ENCODE measurements at places on chromosomes 3 and 15. TPM values are rescaled to one million over a fixed set of nuclear protein-coding genes. Genes with fewer than 3 reads are reported as not detected.

Gene CLRN1
- polyA plus RNA-seq: not detected

Gene SNRPN
- 218 TPM for polyA plus RNA-seq

Gene EDEM1
- 18.6 TPM for polyA plus RNA-seq

Gene GOLGA8S
- polyA plus RNA-seq: 0.79 TPM

DNA sequence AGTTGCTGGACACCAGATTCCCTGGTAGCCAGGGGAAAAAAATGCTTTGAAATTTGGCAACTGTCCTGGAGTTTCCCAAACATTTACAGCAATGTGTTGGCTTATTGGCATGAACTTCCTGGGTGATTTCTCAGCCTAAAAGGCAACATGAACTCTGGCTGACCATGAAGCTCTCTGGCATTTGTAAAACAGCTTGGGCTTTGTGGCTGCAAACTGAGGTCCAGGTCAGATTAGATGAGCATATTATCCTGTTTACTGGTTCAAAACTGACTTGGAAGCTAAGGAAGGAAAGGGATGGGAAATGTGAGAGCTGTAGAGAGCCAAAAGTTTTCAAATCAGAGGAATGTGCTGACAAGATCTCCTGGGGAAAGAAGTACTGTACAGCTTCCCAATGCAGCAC is 139.0 kb downstream of the P3H2 start:
- no peak for DNase-seq

DNA sequence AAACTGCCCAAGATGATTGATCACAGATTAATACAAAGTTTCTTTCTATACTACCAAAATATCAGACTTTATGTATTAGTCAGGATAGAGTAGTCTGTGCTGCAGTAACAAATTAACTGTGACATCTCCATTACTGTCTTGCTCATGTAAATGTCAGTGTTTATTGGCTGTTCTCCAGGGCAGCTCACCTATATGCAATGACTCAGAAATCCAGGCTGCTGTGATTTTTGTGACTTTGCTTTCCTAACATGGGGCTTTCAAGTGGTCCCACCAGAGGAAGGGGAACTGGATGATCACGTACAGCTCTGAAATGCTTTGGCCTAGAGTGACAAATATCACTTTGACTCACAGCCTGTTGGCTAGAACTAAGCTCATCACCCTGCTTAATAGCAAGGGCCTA is 12.9 kb downstream of the PLS1 start:
- no peak for DNase-seq

DNA sequence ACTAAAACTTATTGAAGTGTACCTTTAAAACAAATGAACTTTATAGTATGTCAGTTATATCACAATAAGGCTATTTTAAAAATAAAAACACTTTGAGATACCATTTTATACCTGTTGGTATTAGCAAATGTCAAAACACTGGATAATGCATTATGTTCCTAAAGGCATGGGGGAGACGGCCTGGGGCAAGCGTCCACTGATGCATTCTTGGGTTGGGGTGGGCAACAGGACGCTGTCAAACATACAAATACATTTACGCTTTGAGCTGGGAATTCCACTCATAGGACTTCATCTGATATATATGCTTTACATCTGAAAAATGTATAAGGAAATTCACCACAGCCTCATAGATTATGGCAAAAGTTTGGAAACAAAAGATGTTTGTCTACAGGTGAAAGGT is 7.6 kb upstream of the GATA2 start:
- DNase-seq: no peak

- DNase-seq: no peak
Measured at GRCh38 chr3:52771702-52772101, 962 bp upstream of the NEK4 start.

GRCh38 chr3:184559336-184559735 is 2.2 kb upstream of the EPHB3 start:
- no peak for DNase-seq

DNA sequence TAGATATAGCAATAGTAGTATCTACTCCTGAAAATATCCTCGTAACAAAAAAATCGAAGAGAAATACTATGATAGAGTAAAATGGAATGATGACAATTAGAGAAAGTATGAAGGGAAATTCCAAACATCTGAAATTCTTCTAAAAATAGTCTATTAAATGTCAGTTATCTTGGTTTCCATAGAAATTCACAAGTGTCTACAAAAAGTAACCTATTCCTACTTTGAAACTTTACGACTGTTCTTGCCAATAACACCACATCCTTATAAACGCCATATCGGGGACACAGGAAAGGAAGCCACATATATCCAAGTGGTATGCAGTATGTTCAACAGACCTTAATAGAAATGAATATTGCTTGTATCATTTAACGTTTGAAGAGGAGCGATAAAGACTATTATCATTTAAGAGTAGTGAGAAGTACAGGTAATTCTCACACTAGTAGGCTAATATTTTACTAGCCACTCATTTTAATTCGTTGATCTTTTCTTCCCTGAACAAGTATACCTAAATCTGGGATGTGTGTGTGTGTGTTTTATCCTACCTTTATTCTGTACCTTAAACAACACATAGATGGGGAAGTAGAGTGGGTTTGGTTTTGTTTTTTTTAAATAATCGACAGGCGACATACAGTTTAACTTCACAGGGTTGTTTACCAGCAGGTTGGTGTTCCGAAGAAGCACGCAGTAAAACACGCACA is 1.2 kb downstream of the GPR176 start:
- DNase-seq: no peak

DNA sequence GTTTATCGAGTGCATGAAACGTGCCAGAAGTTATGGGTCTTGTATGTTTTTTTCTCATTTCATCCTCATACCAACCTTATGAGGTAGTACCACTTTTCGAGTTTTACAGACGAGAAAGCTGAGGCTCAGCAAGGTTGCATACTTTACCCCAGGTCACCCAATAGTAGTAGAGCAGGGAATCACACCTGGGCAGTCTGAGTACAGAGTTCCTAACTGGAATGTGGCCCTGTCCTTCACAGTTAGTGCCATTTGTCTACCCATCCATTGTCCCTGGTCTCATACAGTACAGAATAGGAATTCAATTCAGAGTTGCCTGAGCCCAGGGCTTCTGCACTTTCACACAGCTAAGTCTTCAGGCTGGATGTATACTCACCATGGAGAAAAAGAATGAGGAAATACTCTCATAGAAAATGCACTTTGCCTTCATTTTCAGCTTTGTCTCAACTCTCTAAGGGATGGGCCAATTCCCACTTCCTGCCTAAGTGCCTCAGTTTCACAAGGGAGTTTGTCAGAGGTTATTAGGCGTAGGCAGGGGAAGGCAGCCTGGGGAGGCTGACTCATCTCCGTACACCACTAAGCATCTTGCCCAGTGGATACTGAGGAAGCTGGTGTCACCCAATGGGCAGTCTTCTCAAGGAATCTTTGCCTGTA is 93.2 kb downstream of the TMEM212 start:
- DNase-seq: no peak

- DNase-seq: peak; percentile 41
Measured at GRCh38 chr3:62665627-62666437, 209.4 kb downstream of the CADPS start.

DNA sequence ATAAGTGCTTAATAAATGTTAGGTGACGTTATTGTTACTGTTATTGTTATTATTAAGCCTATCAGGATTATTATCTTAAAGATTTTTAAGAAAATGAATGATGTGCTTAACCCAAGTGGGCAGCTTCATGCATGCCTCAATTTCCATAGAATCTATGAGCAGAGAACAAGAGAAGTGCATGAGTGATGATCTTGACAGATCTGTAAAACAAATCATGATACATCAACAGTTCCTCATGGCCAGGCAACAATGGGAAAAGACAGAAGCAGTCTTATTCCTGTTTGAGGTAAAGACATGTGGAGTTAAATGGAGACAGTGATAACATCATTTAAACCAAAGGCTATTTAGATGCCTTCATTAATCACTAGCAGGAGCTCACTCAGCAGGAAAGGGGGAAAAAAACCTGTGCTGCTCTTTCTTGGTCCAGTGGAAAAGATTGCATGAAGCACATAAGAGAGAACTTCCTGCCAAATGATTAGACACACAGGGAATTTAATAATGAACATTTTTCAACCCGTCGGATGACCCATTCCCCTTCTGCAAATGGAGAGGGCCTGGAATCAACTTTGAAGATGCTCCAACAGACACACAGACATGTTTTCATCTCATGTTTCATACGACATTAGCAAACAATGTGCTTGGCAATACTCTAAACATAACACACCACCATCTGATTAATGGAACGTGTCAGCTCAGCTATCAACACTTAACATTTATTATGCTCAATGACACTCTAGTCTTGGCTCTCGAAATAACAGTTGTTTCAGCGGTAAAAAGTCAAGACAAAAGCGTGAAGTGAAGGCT is 212.2 kb upstream of the LRRN1 start:
- peak; percentile 18 for DNase-seq

DNA sequence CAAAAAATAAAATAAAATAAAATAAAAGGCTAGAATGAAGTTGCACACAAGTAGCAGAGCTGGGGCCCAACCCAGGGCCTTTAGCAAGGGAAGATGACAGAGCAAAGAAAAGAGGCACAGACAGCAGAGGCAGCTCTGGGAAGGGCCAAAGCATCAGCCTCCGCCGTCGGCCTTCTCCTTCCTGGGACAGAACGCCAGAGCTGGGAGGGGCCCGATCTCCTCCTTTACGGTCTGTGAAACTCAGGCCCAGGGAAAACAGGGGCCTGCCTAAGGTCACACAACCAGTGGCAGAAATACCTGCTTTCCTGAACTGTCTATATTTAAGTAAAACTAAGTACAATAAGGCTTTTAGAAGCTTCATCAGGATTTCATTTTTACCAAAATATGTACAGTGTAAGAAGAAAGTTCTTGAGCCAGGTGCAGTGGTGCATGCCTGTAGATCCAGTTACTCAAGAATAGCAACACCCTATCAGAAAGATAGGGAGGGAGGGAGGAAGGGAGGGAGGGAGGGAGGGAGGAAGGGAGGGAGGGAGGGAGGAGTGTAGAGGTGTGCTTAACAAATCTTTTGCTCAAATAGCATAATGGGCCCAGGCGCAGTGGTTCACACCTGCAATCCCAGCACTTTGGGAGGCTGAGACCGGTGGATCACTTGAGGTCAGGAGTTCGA is 43.0 kb upstream of the MUC4 start:
- DNase-seq: no peak

DNA sequence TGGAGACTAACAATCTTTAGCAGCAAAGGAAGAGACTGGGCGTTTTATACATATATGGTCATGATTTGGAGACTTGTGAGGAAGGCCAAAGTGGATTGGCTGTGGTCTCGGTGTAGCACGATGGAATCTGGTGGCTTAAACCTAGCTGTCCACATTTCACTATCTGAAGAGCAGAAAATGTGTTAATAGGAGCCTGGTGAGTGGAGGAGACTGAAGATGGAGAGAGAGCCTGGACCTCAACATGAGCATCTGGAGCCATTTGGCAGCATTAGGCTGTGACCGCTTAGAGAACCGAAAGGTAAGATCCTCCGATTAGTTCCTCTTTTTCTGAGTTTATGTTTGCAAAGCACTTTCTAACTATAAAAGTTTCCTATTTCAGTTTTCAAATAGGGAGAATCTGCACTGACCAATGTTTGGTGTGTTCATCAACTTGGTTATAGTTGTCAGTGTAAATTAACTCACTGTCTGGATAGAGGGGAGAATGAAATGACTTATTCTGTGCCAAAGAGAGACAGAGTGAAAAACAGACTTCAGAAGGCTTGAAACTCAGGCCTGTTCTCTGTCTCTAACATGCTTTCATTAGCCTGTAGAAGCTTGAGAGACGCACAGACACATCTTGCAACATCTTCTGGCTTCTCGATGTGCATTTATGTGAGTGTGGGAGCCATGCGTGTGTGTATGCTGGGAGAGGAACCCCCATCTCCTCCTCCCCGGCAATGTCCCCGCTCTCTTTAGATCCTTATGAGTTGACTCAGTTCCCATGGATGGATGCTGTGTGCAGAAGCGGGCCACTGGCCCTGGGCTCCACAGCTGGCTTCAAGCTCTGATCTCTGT is 244.7 kb upstream of the TBL1XR1 start:
- DNase-seq: no peak

DNA sequence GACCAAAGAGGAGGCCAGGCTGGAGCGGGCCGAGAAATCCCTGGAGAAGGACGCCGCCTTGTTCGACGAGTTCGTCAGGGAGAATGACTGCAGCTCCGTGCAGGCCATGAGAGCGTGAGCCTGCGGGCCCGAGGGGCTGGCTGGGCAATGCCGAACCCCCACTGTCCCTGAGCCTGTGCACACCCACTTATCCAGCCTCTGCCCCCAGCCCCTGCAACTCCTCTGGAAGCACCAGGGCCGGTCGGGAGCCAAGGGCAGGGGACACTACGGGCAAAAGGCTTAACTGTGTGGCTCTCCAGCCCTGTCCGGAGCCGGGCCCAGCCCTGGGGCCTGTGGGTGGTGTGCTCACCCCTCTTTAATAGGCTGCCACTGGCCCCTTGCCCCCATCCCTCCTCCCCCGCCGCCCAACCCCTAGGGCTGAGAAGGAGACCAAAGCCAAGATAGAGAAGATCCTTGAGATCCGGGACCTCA is 24.0 kb downstream of the CFAP100 start:
- DNase-seq: no peak

GRCh38 chr3:39502838-39503145 is 35.3 kb downstream of the MOBP start:
- DNase-seq: no peak

DNA sequence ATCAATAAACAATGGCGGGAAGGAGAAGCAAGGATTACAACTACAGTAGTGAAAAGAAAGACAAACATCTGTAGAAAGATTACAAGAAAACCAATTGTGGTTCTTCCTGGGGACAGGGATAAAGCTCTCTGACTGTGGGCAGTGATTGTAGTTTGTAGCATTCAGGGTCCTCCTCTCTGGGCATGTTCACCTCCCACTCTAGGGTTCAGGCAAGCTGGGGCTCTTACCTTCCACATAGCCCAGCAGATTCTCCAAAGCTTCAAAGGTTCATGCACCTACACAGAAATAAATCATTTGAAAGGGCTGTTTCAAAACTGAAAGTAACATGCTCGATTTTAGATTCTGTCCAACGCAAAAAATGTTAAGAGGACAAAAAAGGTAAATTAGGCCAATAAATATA is 17.4 kb upstream of the UBE3A start:
- no peak for DNase-seq

GRCh38 chr15:48096355-48096786 is 24.4 kb upstream of the SLC24A5 start:
- no peak for DNase-seq

DNA sequence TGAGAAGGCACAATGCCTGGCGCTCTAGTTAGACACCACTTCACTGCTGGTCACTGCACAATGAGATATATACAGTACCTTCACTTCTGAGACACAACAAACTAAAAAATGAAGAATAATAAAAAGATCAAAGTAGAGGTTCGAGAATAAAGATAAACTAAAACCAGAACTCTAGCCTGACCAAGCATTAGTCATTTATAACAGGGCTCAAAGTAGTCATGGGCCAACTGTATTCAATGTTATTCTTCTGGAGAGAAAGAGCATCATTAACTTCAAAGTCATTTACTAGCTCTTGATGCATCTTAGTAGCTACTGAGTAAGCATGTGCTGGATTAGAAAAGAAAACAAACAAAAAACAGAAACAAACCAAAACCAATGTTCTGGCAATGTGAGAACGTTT is 145.2 kb downstream of the SSR3 start:
- DNase-seq: no peak

DNA sequence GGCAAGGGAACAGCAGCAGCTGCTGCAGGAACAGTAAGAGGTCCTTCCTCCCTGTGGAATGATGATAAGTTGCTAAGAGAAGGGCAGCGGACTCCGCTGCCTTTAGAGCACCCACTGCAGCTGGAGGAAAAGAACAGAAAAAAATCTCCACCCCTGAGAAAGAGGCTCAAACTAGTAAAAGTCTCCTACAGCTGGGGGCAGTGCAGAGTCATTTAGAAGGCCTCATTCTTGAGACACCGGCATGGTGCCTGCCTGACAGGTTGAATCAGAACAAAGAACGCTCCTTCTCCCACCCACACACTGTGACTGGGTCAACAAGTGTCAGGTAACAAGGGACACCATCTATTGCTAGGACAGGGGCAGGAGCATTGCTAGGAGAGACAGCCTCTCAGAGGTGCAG is 188.4 kb downstream of the ABHD5 start:
- DNase-seq: no peak

All from right renal pelvis (tissue), 4 donors.